ENCODE measurements at places on chromosomes 16 and 17.

GRCh38 chr16:87675111-87675719 is 72.9 kb downstream of the JPH3 start:
- DNase-seq, result no peak

DNA sequence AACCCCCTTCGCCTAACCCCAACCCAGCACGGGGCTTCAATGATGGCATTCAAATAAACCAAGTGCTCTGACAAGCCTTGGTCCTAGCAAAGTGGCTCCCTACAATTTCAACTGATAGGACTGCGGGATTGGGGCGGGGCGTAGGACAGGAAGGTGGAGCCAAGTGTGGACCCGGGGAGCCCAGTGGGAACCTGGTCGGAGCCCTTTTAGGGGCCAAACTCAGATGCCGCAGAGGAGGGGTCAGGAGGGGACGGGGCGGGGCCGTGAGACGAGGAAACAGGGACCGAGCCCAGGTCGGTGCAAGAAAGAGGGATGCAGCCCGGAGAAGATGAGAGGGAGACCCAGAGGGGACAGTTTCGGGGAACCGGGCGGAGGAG is 13.2 kb upstream of the CDIPT start:
- no peak for DNase-seq

GRCh38 chr16:79628501-79628975 is 28.0 kb upstream of the MAF start:
- no peak for DNase-seq

DNA sequence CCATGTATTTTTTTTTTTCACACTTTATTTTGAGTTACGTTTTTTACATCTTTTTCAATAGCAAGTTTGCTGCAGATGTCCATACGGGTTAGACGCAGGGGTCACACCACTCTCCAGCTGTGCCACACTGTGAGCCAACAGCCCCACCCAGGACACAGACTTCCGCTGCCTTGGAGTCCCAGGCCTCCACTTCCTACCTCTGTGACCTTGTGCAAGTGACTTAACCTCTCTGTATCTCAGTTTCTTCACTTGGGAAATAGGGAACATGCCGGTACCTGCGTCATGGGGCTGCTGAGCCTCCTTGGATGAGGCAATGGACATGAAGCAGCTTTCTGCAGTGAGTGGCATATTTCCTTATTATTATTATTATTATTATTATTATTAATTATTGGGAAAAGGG is 3.3 kb upstream of the PITPNA start:
- DNase-seq, result no peak

GRCh38 chr16:26856791-26857190 is 209.9 kb upstream of the C16orf82 start:
- no peak for DNase-seq

GRCh38 chr16:78932355-78932943 is 668.1 kb downstream of the MAF start:
- no peak for DNase-seq

DNA sequence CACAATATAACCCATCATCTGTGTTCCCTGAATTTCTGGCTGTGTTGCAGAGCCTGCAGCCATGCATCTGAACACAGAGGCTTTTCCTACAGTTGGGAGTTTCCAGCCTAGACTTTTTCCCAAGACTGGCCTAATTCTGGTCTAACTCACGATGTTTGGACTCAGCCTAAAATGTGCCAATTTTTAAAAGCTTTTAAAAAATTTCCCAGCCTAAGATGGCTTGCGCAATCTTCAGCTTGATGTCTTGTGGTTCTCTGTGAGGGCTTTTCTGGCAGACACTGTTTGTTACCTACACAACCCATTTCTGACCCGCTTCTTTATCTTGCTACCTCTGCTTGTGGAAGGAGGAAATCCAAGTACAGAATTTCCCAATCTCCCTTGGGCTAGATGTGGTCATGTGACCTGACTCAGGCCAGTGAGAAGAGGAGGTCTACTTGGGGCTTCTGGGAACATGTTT is 72.7 kb upstream of the GAS7 start:
- no peak for DNase-seq

GRCh38 chr17:14790521-14790920 is 474.6 kb downstream of the PMP22 start:
- no peak for DNase-seq

DNA sequence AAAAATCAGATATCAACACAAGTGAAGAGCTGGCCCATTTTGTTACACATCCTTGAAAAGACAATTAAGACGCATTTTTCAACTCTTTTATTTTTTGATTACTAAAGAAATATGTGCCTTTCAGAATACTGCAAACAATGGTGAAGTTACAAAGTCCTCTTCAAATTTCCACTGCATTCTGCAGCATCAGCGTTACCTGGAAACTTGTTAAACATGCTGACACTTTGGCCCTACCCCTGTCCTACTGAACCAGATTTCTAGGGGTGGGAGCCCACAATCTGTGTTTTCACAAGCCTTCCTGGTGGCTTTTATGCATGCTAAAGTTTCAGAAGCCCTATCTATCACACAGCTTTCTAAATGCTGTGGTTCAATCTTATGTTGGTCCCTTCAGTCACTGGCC is 4.5 kb upstream of the CCL14 start:
- DNase-seq, result no peak

DNA sequence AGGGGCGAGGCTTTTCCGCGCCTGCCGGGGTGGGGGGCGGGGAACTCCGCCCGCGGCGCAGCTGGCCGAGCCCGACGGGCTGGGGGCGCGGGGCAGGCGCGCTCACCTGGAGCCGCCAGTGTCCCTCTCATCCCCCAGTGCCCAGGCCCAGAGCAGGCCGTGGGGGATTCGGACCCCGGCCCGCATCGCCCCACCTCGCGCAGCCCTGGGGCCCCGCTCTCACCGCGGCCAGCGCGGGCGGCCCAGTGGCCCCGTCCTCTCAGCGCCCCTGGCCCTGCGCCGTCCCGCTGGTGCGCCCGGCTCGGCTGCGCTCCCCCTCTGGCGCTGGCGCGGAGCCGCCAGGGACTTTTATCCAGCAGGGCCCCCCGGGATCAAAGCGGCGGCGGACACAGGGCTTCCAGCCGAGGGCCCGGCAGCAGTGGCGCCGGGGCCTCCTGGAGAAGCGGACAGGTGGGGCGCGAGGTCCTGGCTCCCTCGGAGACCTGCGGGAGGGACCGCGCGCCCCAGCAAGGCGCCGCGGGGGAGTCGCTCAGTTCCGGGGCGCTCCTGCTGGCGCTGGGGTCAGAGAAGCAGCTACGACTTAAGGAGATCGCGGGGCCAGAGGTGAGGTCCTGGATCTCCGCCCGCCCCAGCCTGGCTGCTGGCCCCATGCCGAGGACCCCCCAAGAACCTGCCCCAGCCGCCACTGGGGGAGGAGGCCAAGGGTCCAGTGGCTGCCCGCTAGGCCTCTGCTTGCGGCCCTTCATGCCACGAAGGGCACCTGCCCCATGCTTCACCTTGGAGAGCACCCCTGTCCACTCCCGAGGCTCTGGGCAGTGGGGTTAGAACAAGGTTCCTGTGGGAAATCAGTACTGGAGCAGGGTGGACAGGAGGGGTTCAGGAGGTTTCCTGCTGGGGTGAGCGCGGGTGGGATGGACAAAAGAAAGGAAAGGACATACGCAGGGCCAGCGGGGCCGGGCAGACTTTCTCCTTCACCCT is 823 bp upstream of the NOTUM start:
- no peak for DNase-seq

DNA sequence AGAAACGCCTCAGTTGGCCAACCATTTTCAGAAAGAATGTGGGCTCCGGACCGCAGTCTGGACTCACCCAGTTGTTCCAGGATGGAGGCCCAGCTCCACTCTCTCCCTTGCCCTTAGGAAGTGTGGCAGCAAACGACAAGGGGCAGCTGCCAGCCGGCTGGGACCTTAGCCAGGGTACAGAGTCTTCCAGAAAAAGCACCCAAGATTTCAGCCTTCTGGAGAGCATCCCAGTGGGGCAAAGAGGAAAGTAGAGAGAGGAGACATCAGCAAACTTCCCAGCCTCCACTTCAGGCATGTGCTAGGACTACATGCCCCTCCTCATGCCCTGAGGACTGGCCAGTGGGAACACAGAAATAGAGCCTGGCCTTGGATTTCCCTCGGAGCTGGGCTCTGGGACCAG is 56.8 kb upstream of the SCNN1B start:
- no peak for DNase-seq

DNA sequence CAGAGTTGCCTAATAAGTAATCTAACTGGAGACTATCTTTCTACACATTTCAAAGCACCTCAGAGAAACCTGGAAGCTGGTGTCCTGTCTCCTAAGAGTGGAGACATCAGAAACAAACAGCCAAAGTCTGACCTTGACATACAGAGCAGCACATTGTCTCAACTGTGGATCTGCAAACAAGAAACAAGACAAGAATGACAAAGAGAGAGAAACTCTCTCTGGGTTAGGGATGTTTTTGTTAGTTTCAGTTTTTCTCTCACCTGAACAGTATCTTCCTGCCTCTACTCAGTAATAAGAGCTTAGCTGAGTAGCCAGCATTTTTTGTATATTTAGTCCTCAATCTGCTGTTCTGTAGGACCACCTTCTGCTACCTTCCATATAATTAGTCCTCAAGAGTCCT is 8.9 kb downstream of the ZNF597 start:
- DNase-seq, result no peak

GRCh38 chr16:67305216-67306071 is 21.1 kb downstream of the KCTD19 start:
- no peak for DNase-seq

DNA sequence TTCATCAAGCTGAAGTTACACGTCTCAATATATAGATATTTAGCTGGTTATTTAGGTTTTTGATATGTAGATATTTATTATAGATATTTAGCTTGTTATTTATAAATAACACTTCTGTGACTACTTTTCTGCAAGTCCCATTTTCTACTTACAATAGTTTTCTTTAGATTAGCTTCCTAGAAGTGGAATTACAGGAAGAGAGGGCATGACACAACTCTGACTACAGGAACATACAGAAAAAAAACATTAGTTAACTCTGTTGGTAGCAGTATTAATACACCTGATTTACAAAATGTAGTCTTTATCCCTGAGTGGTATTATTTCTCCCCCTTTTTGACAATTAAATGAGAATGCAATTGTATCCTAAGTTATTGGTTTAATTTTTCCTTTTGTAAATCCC is 21.2 kb upstream of the CCL1 start:
- DNase-seq, result no peak

- DNase-seq, result no peak
Measured at GRCh38 chr16:88356124-88356726, 26.5 kb upstream of the ZNF469 start.
